Activated naive CD4-positive, alpha-beta T cell treated with anti-CD3 and anti-CD28 coated beads for 36 hours (primary cell): ENCODE measurements at places on chromosomes 1 and 21. TPM values are rescaled to one million over a fixed set of nuclear protein-coding genes. Genes with fewer than 3 reads are reported as not detected.
A peak's percentile ranks its signal among the peaks of the same experiment; 100 is the strongest.

The TCEA3 gene
- 13.7 TPM for total RNA-seq

DNA sequence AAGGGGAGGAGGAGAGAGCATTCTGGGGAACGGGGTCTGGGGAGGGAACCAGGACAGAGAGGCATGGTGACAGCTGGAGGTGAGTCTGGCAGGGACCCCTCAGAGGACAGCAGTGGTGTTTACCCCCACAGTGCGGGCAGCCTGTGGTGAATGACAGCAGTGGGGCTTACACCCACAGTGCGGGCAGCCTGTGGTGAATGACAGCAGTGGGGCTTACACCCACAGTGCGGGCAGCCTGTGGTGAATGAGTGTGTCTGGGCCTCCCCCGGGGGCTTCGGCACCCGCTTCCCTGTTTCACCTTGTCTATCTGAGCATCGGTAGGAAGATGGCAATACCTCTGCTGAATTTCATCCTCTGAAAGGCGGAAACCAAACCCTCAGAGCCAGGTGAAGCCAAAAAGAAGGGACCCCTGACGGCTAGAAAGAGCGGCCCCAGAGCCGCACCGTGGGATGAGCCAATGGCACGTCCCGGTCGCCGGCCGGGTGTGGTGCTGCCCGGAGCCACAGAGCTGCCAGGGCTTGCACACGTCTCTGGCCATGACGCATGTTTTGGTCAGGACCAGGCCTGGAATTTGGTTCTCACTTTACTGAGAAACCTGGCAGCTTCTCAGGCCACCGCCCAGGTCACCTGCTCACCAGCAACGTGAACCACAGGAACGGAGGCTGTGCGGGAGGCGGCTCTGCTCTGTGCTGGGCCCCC, 54.1 kb downstream of the SIK1 start:
- no peak overlapping the region for H3K4me3 ChIP-seq
- no peaks in the 10 kb centered on the region for H3K36me3 ChIP-seq
- H3K4me1 ChIP-seq, result no peaks in the 10 kb centered on the region
- DNase-seq, result no peak
- no peak overlapping the region for H3K27ac ChIP-seq
- H3K27me3 ChIP-seq, result no peaks in the 10 kb centered on the region

DNA sequence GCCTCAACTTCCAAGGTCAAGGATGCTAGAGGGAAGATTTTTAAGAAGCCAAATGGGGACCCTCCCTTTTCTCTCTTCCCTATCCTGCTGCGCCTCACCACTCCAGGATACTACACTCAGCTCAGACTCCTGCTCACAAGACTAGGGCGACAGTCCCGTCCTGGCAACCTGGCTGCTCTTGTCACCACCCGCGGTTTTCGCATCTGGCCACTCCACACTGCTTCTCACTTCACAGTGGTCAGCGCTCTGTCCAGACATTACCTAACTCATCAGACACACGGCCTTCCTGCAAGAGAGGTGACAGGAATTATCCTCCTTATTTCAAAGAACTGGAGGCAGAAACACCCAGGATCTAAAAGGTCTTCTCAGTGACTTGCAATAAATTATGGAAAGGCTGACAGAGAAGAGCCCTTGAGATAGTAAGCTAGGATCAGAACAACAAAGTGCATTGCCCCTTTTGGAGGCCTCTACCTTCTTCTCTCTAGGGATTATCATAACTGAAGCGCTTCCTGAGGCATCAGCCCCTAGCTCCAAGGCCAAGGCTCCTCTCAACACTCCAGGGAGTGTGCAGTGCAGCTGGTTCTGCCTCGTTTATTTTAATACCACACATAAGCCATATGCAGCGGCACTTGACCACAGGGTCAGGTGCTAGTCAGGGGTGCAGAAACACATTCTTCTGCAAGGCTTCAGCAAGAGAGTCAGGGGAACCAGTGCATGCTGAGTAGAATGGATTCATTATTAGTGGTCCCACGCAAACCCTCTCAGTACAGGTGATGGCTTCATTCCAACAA, 41.9 kb downstream of the ASTN1 start:
- no peak for DNase-seq
- H3K27ac ChIP-seq, result no peak overlapping the region
- H3K27me3 ChIP-seq, result peaks cover 3% of the 10 kb centered on the region

GRCh38 chr1:8202182-8202905, 115.6 kb upstream of the SLC45A1 start:
- H3K4me3 ChIP-seq, result no peak overlapping the region
- no peak overlapping the region for H3K27ac ChIP-seq
- H3K27me3 ChIP-seq, result no peaks in the 10 kb centered on the region
- DNase-seq, result no peak

- H3K27ac ChIP-seq, result no peak overlapping the region
- peaks cover 18% of the 10 kb centered on the region for H3K4me1 ChIP-seq
- DNase-seq, result no peak
- no peaks in the 10 kb centered on the region for H3K27me3 ChIP-seq
- no peak overlapping the region for H3K4me3 ChIP-seq
Observed at GRCh38 chr21:33359446-33359845, 34.7 kb downstream of the IFNAR1 start.

The FCN3 gene
- not detected for total RNA-seq

The SLAMF6 gene
- total RNA-seq, result 55.5 TPM

GRCh38 chr1:237041795-237042525, at the start of gene RYR2:
Gene RYR2 (plus strand): TSS chr1:237042184. CDS start chr1:237042522, 338 bp downstream.
- no peak within 1 kb of the TSS for H3K27ac ChIP-seq
- H3K36me3 ChIP-seq, result no peaks in the 10 kb centered on the region
- peaks cover 47% of the 10 kb centered on the region for H3K27me3 ChIP-seq

The GJA4 gene
- total RNA-seq, result 0.69 TPM

DNA sequence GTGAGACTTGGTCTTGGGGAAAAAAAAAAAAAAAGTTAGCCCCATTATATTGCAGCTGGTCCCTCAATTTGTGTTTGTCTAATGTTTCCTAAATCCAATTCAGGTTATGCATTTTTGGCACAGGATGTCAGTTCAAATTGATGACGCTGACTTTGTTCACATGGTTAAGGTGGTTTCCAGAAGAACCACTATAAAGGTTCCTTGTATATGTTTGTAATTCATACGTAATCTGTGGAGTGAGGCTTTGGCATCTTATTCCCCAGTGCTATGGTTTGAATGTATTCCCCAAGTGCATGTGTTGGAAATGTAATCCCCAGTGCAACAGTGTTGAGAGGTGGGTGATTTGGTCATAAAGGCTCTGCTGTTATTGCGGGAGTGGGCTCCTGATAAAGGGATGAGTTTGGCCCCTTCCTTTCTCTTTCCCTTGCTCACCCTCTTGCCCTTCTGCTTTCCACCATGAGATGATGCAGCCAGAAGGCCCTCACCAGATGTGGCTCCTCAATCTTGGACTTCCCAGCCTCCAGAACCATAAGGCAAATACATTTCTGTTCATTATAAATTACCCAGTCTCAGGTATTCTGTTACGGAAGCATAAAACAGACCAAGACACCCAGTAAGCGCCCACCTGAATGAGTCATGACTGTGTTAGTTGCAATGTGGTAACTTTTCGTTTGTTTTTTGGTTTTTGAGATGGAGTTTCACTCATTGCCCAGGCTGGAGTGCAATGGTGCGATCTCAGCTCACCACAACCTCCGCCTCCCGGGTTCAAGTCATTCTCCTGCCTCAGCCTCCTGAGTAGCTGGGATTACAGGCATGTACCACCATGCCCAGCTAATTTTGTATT, 19.5 kb upstream of the HLCS start:
- H3K27me3 ChIP-seq, result peaks cover under 1% of the 10 kb centered on the region
- DNase-seq, result peak; percentile 41
- peak overlapping the region; percentile 76 for H3K27ac ChIP-seq
- H3K4me1 ChIP-seq, result peaks cover 39% of the 10 kb centered on the region
- H3K4me3 ChIP-seq, result peak overlapping the region; percentile 39

GRCh38 chr1:118360817-118361216, 175.8 kb upstream of the SPAG17 start:
- no peak for DNase-seq
- no peak overlapping the region for H3K27ac ChIP-seq
- no peaks in the 10 kb centered on the region for H3K36me3 ChIP-seq
- no peaks in the 10 kb centered on the region for H3K4me1 ChIP-seq
- H3K27me3 ChIP-seq, result no peaks in the 10 kb centered on the region

- H3K4me3 ChIP-seq, result no peak overlapping the region
- no peak overlapping the region for H3K27ac ChIP-seq
- H3K36me3 ChIP-seq, result no peaks in the 10 kb centered on the region
- H3K27me3 ChIP-seq, result no peaks in the 10 kb centered on the region
Observed at GRCh38 chr1:40897513-40897912, 35.4 kb upstream of the CITED4 start.

The TLR5 gene
- total RNA-seq, result 0.67 TPM

DNA sequence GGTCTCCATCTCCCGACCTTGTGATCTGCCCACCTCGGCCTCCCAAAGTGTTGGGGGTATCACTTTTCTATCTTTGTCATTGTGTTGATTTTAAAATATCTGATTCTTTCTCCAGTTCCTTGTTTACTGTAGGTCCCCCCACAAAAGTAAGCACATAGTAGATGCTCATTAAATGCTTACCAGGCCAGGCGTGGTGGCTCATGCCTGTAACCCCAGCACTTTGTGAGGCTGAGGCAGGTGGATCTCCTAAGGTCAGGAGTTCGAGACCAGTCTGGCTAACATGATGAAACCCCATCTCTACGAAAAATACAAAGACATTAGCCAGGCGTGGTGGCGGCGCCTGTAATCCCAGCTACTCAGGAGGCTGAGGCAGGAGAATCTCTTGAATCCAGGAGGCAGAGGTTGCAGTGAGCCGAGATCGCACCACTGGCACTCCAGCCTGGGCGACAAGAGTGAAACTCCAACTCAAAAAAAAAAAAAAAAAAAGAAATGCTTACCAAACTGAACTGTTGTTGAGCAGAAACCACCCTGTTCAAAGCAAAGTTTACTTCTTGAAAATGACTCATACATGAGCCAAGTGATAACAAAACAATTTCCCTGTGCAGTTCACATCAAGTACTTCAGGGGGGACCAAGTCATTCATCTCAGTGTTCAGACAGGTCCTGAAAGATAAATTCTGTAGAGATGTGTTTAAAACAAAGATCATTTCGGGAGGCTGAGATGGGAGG, 24.3 kb upstream of the NID1 start:
- no peak for DNase-seq
- H3K4me1 ChIP-seq, result no peaks in the 10 kb centered on the region
- H3K27me3 ChIP-seq, result peaks cover 4% of the 10 kb centered on the region
- H3K27ac ChIP-seq, result no peak overlapping the region
- no peaks in the 10 kb centered on the region for H3K36me3 ChIP-seq

DNA sequence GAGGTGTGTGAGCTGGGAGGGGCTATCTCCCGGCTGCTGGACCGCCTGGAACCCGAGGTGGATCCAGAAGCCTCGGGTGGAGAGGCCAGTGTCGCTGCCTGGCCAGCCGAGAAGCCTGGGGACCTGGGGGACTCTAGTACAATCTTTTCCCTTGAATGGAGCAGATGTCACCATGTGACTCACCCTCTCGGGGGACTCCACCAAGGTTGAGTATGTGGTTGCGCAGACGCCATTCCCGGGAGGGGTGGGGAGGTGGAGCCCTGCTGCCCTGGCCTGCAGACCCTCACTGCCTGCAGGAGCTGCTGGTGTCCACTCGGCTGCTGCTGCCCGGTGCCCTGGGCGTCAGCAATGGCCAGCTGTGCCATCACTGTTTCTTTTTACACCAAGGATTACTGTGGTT, 40.3 kb downstream of the TP73 start:
- H3K4me1 ChIP-seq, result peaks cover 4% of the 10 kb centered on the region
- H3K4me3 ChIP-seq, result no peak overlapping the region
- H3K36me3 ChIP-seq, result no peaks in the 10 kb centered on the region
- no peak for DNase-seq

GRCh38 chr1:232940262-232940661, 10.1 kb upstream of the NTPCR start:
- peaks cover 9% of the 10 kb centered on the region for H3K27me3 ChIP-seq
- H3K4me3 ChIP-seq, result no peak overlapping the region
- peaks cover 13% of the 10 kb centered on the region for H3K4me1 ChIP-seq
- no peaks in the 10 kb centered on the region for H3K36me3 ChIP-seq

The EFNA1 gene
- total RNA-seq, result 0.32 TPM

GRCh38 chr1:45929257-45929687, 125.9 kb downstream of the MAST2 start:
- no peaks in the 10 kb centered on the region for H3K27me3 ChIP-seq
- H3K36me3 ChIP-seq, result no peaks in the 10 kb centered on the region
- H3K27ac ChIP-seq, result no peak overlapping the region
- DNase-seq, result no peak

GRCh38 chr1:37892151-37893047, 33.0 kb upstream of the MTF1 start:
- peaks cover 10% of the 10 kb centered on the region for H3K36me3 ChIP-seq
- no peaks in the 10 kb centered on the region for H3K4me1 ChIP-seq
- no peak overlapping the region for H3K4me3 ChIP-seq
- no peaks in the 10 kb centered on the region for H3K27me3 ChIP-seq
- H3K27ac ChIP-seq, result no peak overlapping the region

The F13B gene
- total RNA-seq, result not detected

The SELP gene
- total RNA-seq, result 2.6 TPM

- DNase-seq, result no peak
- H3K4me1 ChIP-seq, result peaks cover 4% of the 10 kb centered on the region
- no peaks in the 10 kb centered on the region for H3K27me3 ChIP-seq
- H3K4me3 ChIP-seq, result no peak overlapping the region
- peak overlapping the region; percentile 71 for H3K27ac ChIP-seq
Observed at GRCh38 chr1:156801409-156802121, 15.1 kb downstream of the SH2D2A start.

DNA sequence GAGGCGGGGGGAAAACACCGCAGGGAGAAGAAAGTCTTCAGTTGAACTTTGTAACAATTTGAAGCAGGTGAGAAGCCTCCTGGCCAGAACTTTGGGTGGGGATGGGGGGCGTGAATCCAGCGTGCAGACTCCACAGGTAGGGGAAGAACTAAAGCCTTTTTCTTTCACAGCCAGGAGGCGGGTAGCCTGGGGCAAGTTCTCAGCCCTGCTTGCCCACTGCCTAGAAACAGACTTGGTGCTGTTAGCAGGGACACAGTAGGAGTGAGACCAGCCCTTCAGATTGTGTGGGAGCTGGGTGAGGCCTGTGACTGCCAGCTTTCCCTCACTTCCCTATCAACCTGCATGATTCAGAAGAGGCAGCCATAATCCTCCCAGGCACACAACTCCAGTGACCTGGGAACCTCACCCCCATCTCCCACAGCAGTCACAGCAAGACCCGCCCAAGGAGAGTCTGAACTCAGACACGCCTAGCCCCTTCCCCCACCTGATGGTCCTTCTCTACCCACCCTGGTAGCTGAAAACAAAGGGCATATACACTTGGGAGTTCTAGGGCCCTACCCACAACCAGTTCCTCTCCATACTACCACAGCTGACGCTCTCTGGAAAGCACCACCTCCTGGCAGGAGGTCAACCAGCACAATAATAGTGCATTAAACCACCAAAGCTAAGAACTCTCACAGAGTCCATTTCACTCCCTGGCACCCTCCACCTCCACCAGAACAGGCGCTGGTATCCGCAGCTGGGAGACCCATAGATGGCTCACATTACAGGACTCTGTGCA, 83.5 kb upstream of the CDC42BPA start:
- DNase-seq, result no peak
- H3K4me1 ChIP-seq, result no peaks in the 10 kb centered on the region
- H3K27ac ChIP-seq, result no peak overlapping the region
- no peaks in the 10 kb centered on the region for H3K36me3 ChIP-seq
- no peak overlapping the region for H3K4me3 ChIP-seq
- H3K27me3 ChIP-seq, result peaks cover 23% of the 10 kb centered on the region

GRCh38 chr21:43211072-43211759, 42.4 kb downstream of the CRYAA start:
- H3K4me1 ChIP-seq, result no peaks in the 10 kb centered on the region
- no peak for DNase-seq
- H3K36me3 ChIP-seq, result no peaks in the 10 kb centered on the region
- peaks cover 8% of the 10 kb centered on the region for H3K27me3 ChIP-seq
- no peak overlapping the region for H3K27ac ChIP-seq
- H3K4me3 ChIP-seq, result no peak overlapping the region

The C1orf185 gene
- total RNA-seq, result not detected

- H3K4me1 ChIP-seq, result peaks cover 6% of the 10 kb centered on the region
- H3K27me3 ChIP-seq, result no peaks in the 10 kb centered on the region
- DNase-seq, result no peak
- H3K36me3 ChIP-seq, result no peaks in the 10 kb centered on the region
Observed at GRCh38 chr21:15128267-15128666, 63.5 kb upstream of the NRIP1 start.
